Fibroblast of lung (primary cell): ENCODE measurements at places on chromosomes 2 and 18. TPM values are rescaled to one million over a fixed set of nuclear protein-coding genes. Genes with fewer than 3 reads are reported as not detected.

The MARCHF4 gene
- total RNA-seq = 0.26 and 1.3 TPM in 2 replicates

The PAIP2B gene
- 1.2 and 1.5 TPM in 2 replicates for total RNA-seq

The C2orf80 gene
- total RNA-seq = not detected in 2 replicates

The SIGLEC15 gene
- 0.51 and 1.5 TPM in 2 replicates for total RNA-seq

The IL1RL1 gene
- total RNA-seq = 0.50 and 4.6 TPM in 2 replicates
